Heart left ventricle (tissue), 16 donors: ENCODE measurements at places on chromosomes 1 and 21. TPM values are rescaled to one million over a fixed set of nuclear protein-coding genes. Genes with fewer than 3 reads are reported as not detected.

The RXRG gene
- 11.4 TPM for total RNA-seq

The PSRC1 gene
- total RNA-seq = 0.52 TPM

The CENPL gene
- 1.7 TPM for total RNA-seq

The ITLN2 gene
- 4.1 TPM for total RNA-seq

The CFHR4 gene
- not detected for total RNA-seq

The KIF26B gene
- total RNA-seq = 1.4 TPM

The TRIM63 gene
- total RNA-seq = 154 TPM

The COL24A1 gene
- 2.4 TPM for total RNA-seq

The IVL gene
- not detected for total RNA-seq

The CHD5 gene
- total RNA-seq = not detected

The CFHR2 gene
- total RNA-seq = not detected

The PYHIN1 gene
- not detected for total RNA-seq

The LENEP gene
- total RNA-seq = not detected

DNA sequence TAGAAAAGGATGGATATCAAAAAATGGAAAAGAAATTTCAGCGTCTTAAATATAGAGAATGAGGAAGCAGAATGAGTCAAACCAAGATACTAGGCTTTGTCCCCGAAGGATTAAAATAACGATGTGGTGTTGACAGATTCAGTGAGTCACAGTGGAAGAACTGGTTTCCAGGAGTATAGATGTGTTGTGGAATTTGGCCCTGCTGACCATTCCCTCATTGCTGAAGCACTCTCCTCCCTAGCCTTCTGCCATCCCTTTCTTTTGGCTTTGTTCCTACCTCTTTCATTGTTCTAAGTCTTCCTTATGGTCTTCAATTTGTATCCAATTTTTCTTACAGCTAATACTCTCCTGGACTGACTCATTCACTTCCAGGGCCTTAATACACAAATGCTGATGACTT is 23.1 kb upstream of the USP25 start:
- H3K4me3 ChIP-seq = no peak overlapping the region
- H3K27ac ChIP-seq = no peak overlapping the region
- peak; percentile 31 for DNase-seq
- no peaks in the 10 kb centered on the region for H3K27me3 ChIP-seq
- no peaks in the 10 kb centered on the region for H3K4me1 ChIP-seq

GRCh38 chr1:117674521-117675400 is 68.9 kb downstream of the TENT5C start:
- H3K4me1 ChIP-seq = peaks cover 63% of the 10 kb centered on the region
- no peak for DNase-seq
- no peak overlapping the region for H3K4me3 ChIP-seq
- no peaks in the 10 kb centered on the region for H3K36me3 ChIP-seq
- H3K27ac ChIP-seq = no peak overlapping the region

DNA sequence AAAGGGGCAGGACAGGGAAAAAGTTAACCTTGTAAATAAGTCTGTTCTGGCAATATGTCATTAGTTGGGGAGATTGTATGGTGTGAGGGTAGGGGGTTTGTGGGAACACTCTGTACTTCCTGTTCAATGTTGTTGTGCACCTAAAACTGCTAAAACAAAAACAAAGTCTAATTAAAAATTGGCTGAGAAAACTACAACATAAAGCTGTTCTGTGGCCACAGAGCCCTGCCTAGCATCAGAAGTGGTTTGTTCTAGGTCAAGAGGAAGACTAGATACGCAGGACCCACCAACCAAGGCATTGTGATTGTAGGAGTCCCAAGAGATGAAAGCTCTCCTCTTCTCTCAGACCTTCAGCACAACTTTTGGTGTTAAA is 81.0 kb upstream of the LRRC8D start:
- H3K36me3 ChIP-seq = no peaks in the 10 kb centered on the region
- H3K27me3 ChIP-seq = no peaks in the 10 kb centered on the region
- H3K4me3 ChIP-seq = no peak overlapping the region
- no peak overlapping the region for H3K27ac ChIP-seq

DNA sequence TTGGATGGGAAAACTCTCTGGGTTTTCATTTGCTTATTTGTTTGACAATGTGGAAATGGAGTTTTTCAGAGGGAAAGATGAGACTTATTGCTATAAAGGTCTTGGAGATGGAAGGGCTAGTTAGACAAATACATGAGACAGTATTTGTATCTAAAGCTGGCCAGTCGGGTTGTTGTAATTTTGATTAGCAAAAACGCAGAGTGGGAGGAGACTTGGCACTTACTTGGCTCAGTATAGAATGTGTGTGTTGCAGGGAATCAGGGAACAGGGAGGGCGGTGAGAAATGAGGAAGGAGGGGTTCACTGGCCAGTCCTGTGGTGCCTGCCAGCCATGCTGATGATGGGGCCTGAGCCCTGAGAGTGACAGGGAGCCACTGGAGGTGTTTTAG is 6.0 kb upstream of the FOXE3 start:
- no peaks in the 10 kb centered on the region for H3K4me1 ChIP-seq
- DNase-seq = no peak
- no peak overlapping the region for H3K4me3 ChIP-seq

DNA sequence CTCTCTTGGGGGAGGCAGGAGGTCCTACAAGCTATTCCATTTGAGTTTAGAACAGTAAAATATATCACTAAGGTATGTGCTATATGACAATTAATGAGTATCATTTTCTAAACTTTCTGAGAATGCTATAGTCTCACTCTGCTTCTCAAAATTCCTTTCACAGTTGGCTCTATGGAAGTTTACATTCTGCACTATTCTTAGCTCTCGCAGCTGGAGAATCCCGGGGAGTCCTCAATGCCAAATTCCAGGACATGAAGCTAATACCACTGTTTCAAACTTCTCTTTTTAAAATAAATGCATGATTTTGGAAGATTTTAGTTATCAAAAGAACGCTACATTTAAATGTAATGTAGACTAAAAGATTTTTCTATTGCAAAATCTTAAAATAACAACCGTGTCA is 22.4 kb upstream of the PALMD start:
- no peaks in the 10 kb centered on the region for H3K36me3 ChIP-seq
- H3K27me3 ChIP-seq = no peaks in the 10 kb centered on the region
- no peak overlapping the region for H3K4me3 ChIP-seq
- no peaks in the 10 kb centered on the region for H3K4me1 ChIP-seq
- DNase-seq = no peak

DNA sequence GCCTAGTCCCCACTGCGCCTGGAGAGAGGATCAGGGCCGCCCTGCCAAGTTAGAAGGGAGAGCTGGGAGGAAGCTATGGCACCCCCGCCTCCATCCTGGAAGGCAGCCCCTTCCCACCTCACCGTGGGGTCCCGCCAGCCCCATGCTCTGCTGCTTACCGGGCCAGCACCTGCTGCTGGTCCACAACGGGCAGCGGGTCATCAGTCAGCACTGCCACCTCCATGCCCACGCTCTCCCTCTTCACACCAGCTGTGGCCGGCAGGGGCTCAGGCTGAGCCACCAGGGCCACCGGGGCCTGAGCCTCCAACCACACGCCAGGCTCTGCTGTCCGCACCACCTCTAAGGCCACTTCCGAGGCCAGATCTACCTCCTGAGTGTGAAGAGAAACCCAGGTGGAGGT is 23.5 kb upstream of the DDOST start:
- H3K27me3 ChIP-seq = no peaks in the 10 kb centered on the region
- H3K27ac ChIP-seq = peak overlapping the region; percentile 90
- DNase-seq = peak; percentile 51

DNA sequence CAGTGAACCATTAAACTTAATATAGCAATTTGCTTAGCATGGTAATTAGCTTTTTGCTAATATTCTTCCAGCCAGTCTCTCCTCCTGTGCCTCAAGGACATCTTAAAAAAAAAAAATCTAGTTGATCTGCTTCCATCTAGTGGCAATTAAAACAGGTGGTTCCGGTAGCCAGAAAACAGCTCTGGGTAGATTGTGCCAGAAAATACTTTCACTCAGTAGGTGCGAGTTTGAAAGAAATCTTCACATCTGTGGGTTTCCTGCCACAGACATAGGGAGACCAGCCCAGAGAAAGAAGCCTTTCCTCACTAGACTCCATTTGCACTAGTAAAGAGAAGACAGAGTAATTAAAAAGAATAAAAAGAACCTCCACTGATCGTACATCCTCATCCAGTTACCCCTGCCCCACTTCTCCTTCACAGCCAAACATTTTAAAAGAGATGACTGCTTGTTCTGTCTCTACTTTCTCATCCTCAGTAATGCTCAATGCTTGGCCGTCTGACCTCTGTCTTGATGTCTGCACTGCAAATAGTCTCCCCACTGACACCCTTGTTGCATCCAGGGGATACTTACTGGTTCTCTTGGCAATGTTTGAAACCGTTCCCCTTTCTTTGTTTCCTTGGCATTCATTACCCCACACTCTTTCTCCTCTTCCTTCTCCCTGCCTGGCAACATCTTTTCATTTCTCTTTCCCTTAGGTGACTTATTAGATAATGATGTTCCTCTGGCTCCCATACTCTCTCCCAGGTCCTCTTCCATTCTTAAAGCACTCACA is 16.9 kb downstream of the SELL start:
- no peaks in the 10 kb centered on the region for H3K27me3 ChIP-seq
- no peaks in the 10 kb centered on the region for H3K36me3 ChIP-seq
- H3K27ac ChIP-seq = peak overlapping the region; percentile 81
- no peak overlapping the region for H3K4me3 ChIP-seq

DNA sequence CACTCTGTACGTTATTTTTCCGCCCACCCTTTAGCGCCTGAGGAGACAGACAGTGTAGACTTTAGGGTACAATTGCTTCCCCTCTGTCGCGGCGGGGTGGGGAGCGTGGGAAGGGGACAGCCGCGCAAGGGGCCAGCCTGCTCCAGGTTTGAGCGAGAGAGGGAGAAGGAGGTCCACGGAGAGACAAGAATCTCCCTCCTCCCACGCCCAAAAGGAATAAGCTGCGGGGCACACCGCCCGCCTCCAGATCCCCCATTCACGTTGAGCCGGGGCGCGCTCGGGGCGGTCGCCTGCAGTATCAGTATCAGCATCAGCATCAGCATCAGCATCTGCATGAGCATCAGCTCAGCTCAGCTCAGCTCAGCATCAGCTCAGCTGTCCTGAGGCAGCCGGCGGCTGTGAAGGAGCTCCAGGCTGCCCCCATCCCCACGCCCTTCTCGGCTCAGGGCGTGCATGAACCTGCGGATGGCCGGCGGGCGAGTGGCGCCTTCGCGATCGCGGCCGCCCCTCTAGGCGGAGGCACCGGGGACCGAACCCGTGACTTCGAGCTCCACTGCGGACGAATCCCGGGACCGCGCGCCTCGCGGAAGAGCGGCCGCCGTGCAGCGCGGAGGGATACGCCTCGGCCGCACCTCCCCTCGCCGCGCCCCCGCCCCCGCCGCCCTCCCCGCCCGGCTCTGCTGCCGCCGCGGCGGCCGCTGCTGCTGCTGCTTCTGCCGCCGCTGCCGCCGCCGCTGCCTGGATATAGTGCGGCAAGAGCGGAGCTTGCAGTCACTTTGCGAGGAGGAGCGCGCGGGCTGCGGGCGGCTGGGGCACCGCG is at the start of gene NCAM2:
TSS of gene NCAM2 (plus strand) at position 774 of the 820 bp plus-strand sequence.
- H3K27me3 ChIP-seq = peaks cover 9% of the 10 kb centered on the region
- peaks cover 15% of the 10 kb centered on the region for H3K4me1 ChIP-seq
- H3K36me3 ChIP-seq = no peaks in the 10 kb centered on the region
- peak; percentile 78 for DNase-seq

- no peaks in the 10 kb centered on the region for H3K27me3 ChIP-seq
- no peak overlapping the region for H3K27ac ChIP-seq
- H3K36me3 ChIP-seq = no peaks in the 10 kb centered on the region
- no peak for DNase-seq
Measured at GRCh38 chr1:165857046-165857801, 29.8 kb downstream of the UCK2 start.

DNA sequence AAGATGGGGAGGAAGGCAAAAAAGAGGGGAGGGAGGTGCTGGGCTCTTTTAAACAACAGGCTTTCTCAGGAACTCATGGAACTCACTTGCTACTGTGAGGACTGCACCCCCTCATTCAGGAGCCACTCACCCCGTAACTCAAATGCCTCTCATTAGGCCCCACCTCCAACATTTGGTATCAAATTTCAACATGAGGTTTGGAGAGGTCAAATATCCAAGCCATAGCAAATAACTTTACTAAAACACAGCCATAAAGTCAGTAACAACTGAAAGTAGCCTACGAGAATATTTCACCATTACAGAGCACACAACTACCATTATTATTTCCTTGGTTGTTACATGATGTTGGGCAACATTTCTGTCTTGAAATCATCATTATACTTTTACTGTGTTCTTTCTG is 13.1 kb upstream of the DMRTB1 start:
- H3K36me3 ChIP-seq = no peaks in the 10 kb centered on the region
- H3K4me3 ChIP-seq = no peak overlapping the region
- no peak for DNase-seq
- H3K4me1 ChIP-seq = no peaks in the 10 kb centered on the region
- no peaks in the 10 kb centered on the region for H3K27me3 ChIP-seq

DNA sequence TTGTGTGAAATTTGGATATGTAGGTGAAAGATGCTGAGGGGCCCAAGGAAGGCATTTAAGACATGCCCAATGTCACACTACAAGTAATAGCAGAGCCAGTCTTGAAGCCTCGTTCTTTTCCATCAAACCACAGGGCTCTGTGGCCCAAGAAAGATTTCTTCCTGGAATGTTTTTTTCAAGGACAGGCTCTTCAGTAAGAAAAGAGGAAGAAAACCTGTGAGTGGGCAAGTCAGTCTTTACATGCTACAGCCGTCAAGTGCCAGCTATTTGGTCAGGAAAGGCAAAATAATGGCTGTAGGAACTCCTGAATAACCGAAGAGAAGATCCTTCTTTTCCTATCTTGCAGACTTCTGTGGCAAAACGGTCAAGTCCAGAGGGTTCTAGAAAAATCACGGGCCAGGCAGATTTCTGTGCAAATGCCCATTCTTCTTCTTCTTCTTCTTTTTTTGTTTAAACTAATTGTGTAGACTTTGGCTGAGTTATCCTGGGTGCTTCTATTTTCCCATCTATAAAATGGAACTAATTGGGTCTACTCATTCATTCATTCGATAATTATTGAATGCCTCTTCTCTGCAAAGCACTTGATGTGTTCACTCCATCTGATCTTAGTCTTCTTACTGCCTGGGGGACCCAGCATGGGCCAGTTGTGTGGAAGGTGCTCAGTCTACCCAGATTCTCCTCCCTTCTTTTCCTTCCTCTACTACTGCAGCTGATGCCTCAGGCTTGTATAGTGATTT is 1.9 kb upstream of the ID3 start:
- H3K36me3 ChIP-seq = peaks cover 22% of the 10 kb centered on the region
- peak overlapping the region; percentile 76 for H3K4me3 ChIP-seq
- H3K27me3 ChIP-seq = no peaks in the 10 kb centered on the region
